ENCODE measurements at places on chromosomes 1 and 21.

GRCh38 chr1:31984419-31985347 lies 29.0 kb upstream of the KHDRBS1 start:
- no peak for DNase-seq

GRCh38 chr1:63907051-63907450 lies 133.2 kb downstream of the ROR1 start:
- DNase-seq: no peak

GRCh38 chr1:33502726-33503125 lies 30.3 kb downstream of the ZSCAN20 start:
- no peak for DNase-seq

- no peak for DNase-seq
These were observed 208.3 kb upstream of the RUNX1 start for GRCh38 chr21:35257413-35257812.

GRCh38 chr1:15975358-15975804 lies 520 bp downstream of the ZBTB17 start:
- peak; percentile 25 for DNase-seq

DNA sequence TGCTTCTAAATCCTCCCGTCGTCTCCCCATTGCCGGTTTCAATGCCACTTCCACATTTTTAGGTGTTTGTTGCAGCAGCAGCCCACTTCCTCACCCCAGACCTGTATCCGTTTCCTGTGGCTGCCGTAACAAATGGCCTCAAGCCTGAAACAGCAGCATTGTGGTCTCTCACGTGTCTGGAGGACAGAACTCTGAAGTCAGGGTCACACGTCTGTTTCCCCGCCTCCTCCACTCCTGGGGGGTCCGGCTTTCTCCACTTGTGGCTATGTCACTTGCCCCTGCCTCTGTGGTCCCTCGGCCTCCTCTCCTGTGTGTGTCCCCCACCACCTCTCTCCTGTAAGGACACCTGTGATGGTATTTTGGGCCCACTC lies 21.8 kb downstream of the TRPM2 start:
- DNase-seq: peak; percentile 98

- no peak for DNase-seq
These were observed 3.0 kb downstream of the ATF6 start for GRCh38 chr1:161768986-161769672.

- no peak for DNase-seq
These were observed 61.0 kb downstream of the SPATA46 start for GRCh38 chr1:162315673-162316072.

DNA sequence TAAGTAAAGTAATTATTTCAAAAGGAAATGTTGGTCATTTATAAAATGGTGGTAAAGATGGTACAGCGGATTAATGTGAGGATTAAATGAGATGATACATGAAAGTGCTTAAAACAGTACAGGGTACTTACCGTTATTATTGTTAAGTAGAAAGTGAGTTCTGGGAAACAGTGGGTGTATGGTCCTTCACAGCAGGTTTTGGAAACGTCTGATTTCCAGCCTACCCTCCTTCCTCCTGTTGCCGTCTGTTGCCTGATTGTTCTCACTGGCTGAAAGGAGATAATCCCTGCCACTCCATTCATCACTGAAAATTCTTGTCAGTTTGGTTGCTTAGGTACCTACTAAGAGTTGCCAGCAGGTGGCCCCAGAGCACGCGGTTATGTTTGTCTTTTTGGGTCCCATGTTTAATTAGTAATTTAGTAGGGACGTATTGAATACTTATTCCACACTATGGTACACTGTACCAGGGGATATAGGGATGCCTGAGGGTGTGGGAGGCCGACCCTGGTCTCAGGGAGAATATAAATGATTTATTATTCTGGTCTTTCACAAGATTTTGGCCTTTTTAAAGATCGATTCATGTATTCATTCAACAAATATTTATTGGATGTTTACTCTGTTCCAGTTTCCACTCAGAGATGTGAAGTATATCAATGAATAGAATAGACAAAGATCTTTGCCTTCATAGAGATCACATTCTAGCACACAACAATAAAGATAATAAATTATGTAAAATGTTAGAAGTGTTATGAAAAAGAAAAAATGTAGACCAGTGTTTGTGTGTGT lies 30.8 kb upstream of the RPTN start:
- DNase-seq: peak; percentile 65

GRCh38 chr1:36350659-36351226 lies 27.3 kb upstream of the EVA1B start:
- DNase-seq: peak; percentile 68

DNA sequence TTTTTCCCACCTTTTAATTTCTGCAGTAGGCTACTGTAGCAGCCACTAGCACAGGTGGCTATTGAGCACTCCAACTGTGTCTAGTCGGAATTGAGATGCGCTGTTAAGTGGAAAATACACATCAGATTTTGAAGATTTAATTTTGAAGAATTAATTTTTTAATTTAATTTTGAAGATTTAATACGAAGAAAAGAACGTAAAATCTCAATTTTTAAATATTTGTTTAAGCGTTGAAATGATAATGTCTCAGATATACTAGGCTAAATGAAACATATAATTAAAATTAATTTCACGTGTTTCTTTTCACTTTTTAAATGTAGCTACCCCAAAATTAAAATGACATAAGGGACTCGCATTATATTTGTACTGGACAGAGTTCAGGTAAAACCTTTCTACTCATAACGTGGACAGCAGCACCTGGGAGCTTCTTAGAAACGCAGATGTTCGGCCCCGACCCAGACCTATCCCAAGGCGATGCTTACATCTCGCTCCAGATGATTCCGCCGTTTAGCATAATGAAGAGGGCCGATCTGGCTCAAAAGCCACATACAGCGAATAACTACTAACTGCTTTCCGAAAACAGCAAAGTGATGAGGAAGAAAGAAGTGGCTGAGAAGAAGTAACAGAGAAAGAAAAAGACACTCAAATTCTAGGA lies 717 bp downstream of the CRYZL1 start:
- DNase-seq: peak; percentile 38

Measured in MV-4-11 (cell line).